ENCODE measurements at places on chromosomes 5 and 9. TPM values are rescaled to one million over a fixed set of nuclear protein-coding genes. Genes with fewer than 3 reads are reported as not detected.

The C9 gene
- total RNA-seq, result 0.41 TPM

DNA sequence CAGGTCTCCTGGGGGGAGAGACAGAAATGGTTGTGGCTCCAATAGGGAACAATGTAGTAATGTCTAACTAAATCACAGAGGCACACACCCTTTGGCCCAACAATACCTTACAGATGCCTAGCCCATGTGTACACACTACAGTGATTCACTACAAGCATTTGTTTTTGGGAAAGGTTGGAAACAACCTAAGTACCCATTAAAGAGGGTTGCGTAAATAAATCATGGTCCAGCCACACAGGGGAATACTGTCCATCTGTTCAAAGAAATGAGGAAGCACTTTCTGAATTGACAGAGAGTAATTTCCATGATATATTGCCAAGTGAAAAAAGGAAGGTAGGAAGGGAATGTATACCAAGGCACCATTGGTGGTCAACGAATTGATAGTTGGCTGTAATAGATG, 22.0 kb upstream of the GTF3C5 start:
- no peaks in the 10 kb centered on the region for H3K36me3 ChIP-seq
- no peak overlapping the region for H3K4me3 ChIP-seq
- H3K27ac ChIP-seq, result no peak overlapping the region
- DNase-seq, result no peak

GRCh38 chr5:43482490-43483297, 971 bp downstream of the TMEM267 start:
- peak overlapping the region; percentile 93 for H3K27ac ChIP-seq
- H3K4me1 ChIP-seq, result peaks cover 25% of the 10 kb centered on the region
- H3K36me3 ChIP-seq, result no peaks in the 10 kb centered on the region
- H3K27me3 ChIP-seq, result no peaks in the 10 kb centered on the region

The HACD4 gene
- 11.8 TPM for total RNA-seq

DNA sequence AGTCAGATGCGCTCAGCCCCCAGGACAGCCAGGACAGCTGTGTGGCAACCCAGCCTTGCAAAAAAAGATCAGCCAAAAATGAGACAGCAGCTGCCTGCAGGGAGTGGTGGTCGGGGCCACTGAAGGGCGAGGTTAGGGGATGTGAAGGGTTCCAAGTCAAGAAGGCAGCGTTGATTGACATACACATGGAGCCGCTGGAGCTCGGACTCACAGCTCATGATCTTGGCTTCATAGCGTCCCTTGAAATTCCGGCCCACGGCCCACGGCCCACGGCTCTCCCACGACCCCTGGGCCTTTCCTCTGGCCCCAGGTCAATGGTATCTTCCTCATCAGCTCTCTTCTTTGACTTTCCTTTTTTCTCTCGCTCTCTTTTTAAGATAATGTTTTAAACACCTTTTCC, 390.0 kb upstream of the IRX4 start:
- H3K27me3 ChIP-seq, result peaks cover 16% of the 10 kb centered on the region
- H3K36me3 ChIP-seq, result no peaks in the 10 kb centered on the region
- H3K27ac ChIP-seq, result no peak overlapping the region
- no peak overlapping the region for H3K4me3 ChIP-seq

- DNase-seq, result no peak
- no peak overlapping the region for H3K4me3 ChIP-seq
- H3K27ac ChIP-seq, result no peak overlapping the region
- H3K27me3 ChIP-seq, result peaks cover 39% of the 10 kb centered on the region
Measured at GRCh38 chr9:89183146-89183545, 4.5 kb upstream of the SHC3 start.

DNA sequence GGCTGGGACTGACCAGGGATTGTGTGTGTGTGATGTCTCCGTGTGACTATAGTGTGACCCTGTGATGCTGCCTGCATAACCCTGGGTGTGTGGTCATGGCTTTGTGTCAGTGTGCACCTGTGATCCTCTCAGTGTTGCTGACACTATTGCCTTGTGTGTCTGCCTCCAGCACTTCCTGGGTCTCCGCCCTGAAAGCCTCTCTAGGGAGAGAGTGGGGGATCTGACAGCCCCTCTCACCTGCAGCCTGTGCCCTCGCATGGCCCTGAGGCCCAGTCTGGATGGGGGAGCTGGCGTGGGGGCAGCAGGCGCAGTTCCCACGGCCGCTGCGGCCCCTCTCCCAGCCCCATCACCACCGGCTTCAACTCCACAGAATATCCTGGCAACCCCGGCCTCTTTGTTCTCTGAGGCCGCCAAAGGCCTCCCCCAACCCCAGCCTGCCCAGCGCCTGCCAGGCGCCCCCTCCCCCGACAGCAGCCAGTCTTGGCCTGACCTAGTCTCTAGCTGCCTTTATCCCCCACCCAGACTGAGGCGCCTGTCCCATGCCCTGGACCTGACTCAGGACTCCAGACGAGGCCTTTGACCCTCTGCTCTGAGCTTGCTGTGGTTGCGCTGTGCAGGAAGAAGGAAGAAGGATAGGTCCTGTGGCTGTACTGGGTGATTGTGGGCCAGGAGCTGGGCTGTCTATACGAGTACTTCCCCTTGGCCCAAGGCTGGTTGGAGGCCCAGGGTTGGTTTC, 38.7 kb downstream of the CXXC5 start:
- no peaks in the 10 kb centered on the region for H3K36me3 ChIP-seq
- H3K4me3 ChIP-seq, result no peak overlapping the region
- DNase-seq, result no peak

- no peaks in the 10 kb centered on the region for H3K4me1 ChIP-seq
- DNase-seq, result no peak
- no peaks in the 10 kb centered on the region for H3K27me3 ChIP-seq
- no peak overlapping the region for H3K4me3 ChIP-seq
- H3K27ac ChIP-seq, result no peak overlapping the region
Measured at GRCh38 chr9:107952773-107953172, 463.2 kb upstream of the KLF4 start.

DNA sequence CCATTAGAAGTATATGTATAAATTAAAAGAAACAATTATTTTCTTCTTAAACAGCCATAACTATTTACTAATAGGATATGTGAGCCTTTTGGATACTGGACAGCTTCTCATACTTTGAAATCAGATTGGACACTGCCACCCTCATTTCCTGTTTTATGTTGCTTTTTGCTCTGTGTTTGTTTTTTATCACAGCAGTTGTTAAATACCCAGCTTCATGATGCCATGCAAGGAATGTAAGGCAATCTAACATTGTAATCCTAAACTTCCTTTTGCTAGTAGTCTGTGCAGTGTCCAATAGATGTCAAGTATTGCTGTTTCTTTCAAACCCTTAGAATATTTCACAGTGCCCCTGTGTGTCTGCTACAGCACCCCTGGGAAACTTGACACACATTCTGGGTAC, 56.2 kb downstream of the CNTLN start:
- DNase-seq, result no peak
- no peak overlapping the region for H3K27ac ChIP-seq
- no peaks in the 10 kb centered on the region for H3K4me1 ChIP-seq
- H3K4me3 ChIP-seq, result no peak overlapping the region
- no peaks in the 10 kb centered on the region for H3K36me3 ChIP-seq
- no peaks in the 10 kb centered on the region for H3K27me3 ChIP-seq

DNA sequence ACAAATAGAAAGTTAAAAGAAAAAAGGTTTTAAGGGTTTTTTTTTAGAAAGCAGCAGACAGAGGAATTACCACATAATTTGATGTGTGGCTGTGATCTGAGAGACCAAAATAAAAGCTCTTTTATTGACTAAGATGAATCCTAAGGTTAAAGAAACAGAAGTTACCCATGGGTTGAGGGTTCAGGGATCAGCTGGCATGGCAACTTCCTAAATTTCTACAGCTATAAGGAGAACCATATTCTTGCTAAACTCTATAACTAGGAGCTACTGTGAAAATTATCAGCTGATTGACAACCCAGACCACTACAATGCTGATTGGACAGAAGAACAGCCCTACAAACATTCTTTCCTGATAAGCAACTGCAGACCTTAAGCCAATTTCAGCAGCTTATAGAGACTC, 40.2 kb downstream of the TMEM215 start:
- DNase-seq, result no peak
- no peak overlapping the region for H3K4me3 ChIP-seq
- H3K36me3 ChIP-seq, result no peaks in the 10 kb centered on the region
- H3K27ac ChIP-seq, result no peak overlapping the region
- H3K4me1 ChIP-seq, result no peaks in the 10 kb centered on the region

- no peaks in the 10 kb centered on the region for H3K36me3 ChIP-seq
- H3K4me1 ChIP-seq, result peaks cover 2% of the 10 kb centered on the region
- H3K27me3 ChIP-seq, result peaks cover 7% of the 10 kb centered on the region
- no peak overlapping the region for H3K27ac ChIP-seq
Measured at GRCh38 chr9:95819636-95820035, 55.9 kb upstream of the ERCC6L2 start.

- no peak within 1 kb of the TSS for H3K27ac ChIP-seq
- H3K4me1 ChIP-seq, result peaks cover 24% of the 10 kb centered on the region
- peaks cover 60% of the 10 kb centered on the region for H3K27me3 ChIP-seq
- DNase-seq, result peak; percentile 7
Measured at GRCh38 chr9:91949946-91950664, at the start of gene ROR2. Gene ROR2 (minus strand): TSS chr9:91950228.

DNA sequence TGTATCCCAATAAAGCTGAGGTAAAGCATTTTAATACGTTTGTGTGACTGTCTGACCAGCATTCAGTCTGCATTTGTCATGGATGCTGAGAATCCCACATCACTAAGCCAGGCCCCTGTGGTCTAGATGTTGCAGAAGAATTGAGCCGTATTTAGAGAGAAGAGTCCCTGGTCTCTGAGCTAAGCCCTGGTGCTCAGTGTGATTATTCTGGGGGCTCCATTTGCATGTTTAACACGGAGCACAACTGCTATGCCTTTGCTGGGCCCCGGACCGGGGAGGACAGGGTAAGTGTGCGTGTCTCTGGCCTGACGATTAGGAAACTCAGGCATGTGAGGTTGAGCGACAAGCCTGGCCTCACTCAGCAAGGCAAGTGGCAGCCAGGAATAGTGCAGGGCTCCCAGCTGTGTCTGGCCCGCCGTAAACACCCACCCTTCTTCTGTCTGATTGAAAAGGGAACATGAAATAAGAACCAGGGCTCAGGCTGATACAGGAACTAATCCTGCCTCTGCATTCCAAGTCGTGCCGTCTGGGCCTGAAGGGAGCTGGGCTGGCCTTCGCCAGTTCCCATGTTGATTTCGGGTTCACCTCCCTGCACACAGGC, 22.3 kb downstream of the FAM78A start:
- H3K36me3 ChIP-seq, result peaks cover 12% of the 10 kb centered on the region
- H3K27ac ChIP-seq, result no peak overlapping the region
- no peak for DNase-seq
- peaks cover 37% of the 10 kb centered on the region for H3K4me1 ChIP-seq
- no peak overlapping the region for H3K4me3 ChIP-seq

GRCh38 chr9:12415361-12415760, 277.8 kb upstream of the TYRP1 start:
- H3K27me3 ChIP-seq, result no peaks in the 10 kb centered on the region
- H3K4me3 ChIP-seq, result no peak overlapping the region
- H3K27ac ChIP-seq, result no peak overlapping the region
- no peaks in the 10 kb centered on the region for H3K36me3 ChIP-seq
- no peak for DNase-seq

GRCh38 chr5:172872997-172873491, 39.0 kb downstream of the ERGIC1 start:
- H3K4me1 ChIP-seq, result no peaks in the 10 kb centered on the region
- H3K27me3 ChIP-seq, result no peaks in the 10 kb centered on the region
- no peak overlapping the region for H3K27ac ChIP-seq
- H3K4me3 ChIP-seq, result no peak overlapping the region
- DNase-seq, result no peak
- H3K36me3 ChIP-seq, result no peaks in the 10 kb centered on the region

The ODF2 gene
- total RNA-seq, result 26.0 TPM

The BTNL3 gene
- not detected for total RNA-seq

The GFPT2 gene
- total RNA-seq, result 3.6 TPM

DNA sequence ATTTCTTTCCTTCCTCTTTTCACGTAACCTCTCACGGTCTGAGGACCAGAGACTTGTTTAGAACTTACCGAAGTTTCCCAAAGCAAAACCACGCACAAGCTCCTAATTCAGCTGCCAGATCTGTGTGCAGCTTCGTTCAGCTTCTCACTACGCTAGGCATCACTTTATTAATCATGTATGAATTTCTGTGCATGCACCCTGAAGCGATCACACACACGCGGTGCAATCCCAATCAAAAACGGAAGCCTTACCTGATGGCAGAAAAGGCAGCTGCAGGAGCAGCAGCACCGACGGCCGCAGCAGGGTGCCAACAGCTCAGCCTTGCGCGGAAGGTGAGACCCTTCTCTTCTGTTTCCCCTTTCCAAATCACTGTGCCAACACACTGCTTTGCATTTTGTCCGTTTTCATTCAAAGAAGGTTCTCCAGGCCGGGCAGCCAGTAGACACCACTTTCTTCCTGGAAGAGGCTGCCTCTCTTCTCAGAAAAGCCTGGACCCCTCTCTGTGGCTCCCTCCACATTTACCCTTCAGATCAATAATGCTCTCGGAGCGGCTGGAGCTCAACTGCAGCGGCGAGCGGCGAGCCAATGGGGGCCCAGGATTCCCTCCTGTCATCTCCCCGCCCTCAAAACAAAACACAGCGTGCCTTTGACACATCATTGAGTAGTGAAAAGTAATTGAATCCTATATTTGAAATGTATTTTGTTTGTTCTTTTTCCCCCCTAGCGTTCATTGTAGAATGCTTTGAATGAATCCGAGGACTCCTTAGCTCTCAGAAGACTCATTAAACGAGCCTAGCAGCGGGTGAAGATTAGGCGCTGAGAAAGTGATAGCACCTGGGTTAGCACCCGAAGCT, at the start of gene CDH12:
Gene CDH12 (minus strand): TSS at position 538 of the 854 bp plus-strand sequence.
- H3K27me3 ChIP-seq, result no peaks in the 10 kb centered on the region
- H3K27ac ChIP-seq, result no peak within 1 kb of the TSS
- DNase-seq, result no peak
- H3K36me3 ChIP-seq, result no peaks in the 10 kb centered on the region
- H3K4me3 ChIP-seq, result peak within 1 kb of the TSS; percentile 20

DNA sequence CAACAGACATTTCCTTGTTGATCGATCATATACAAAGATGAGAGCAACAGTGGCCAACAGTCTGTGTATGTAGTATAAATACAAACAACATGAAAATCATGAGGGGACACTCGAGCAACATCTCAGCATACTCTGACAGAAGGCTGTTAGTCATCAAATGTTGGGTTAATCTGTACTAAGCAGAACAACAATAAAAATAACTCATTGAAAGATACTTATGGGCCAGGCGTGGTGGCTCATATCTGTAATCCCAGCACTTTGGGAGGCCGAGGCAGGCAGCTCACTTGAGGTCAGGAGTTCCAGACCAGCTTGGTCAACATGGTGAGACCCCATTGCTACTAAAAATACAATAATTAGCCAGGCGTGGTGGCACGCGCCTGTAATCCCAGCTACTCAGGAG, 67.3 kb downstream of the SCAI start:
- H3K27me3 ChIP-seq, result no peaks in the 10 kb centered on the region
- no peak for DNase-seq
- H3K36me3 ChIP-seq, result no peaks in the 10 kb centered on the region

The INSL6 gene
- not detected for total RNA-seq

- H3K27me3 ChIP-seq, result no peaks in the 10 kb centered on the region
- no peaks in the 10 kb centered on the region for H3K4me1 ChIP-seq
- H3K27ac ChIP-seq, result no peak overlapping the region
- no peaks in the 10 kb centered on the region for H3K36me3 ChIP-seq
- H3K4me3 ChIP-seq, result no peak overlapping the region
- DNase-seq, result no peak
Measured at GRCh38 chr9:11086561-11086960, 473.8 kb upstream of the PTPRD start.

GRCh38 chr9:89489548-89490530, 8.1 kb downstream of the SEMA4D start:
- H3K4me1 ChIP-seq, result peaks cover 79% of the 10 kb centered on the region
- no peaks in the 10 kb centered on the region for H3K27me3 ChIP-seq
- H3K36me3 ChIP-seq, result peaks cover 2% of the 10 kb centered on the region
- H3K27ac ChIP-seq, result peak overlapping the region; percentile 76

The RCL1 gene
- total RNA-seq, result 38.7 TPM

Data from T-cell (primary cell).